Occipital lobe (tissue), 3 donors: ENCODE measurements at places on chromosomes 13 and 19. TPM values are rescaled to one million over a fixed set of nuclear protein-coding genes. Genes with fewer than 3 reads are reported as not detected.

Gene GZMM
- total RNA-seq, result not detected

DNA sequence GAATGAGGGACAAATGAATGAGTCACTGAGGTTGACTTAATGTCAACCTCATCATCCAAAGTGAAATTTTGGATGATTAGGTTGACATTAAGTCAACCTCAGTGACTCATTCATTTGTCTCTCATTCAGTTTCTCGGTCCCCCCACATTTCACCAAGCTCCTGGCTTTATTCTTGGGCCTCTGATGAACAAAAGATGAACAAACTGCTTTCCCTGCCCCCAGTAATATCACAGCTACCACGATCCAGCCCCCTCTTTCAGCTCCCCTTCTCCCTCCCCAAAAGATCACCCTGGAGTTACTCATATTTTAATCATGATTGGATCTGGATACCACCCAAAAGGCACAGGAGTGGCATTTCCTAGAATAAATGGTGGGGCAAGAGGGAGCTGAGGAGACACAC is 10.8 kb downstream of the CEACAM18 start:
- DNase-seq, result no peak

Gene CNOT3
- 4.4 TPM for total RNA-seq

DNA sequence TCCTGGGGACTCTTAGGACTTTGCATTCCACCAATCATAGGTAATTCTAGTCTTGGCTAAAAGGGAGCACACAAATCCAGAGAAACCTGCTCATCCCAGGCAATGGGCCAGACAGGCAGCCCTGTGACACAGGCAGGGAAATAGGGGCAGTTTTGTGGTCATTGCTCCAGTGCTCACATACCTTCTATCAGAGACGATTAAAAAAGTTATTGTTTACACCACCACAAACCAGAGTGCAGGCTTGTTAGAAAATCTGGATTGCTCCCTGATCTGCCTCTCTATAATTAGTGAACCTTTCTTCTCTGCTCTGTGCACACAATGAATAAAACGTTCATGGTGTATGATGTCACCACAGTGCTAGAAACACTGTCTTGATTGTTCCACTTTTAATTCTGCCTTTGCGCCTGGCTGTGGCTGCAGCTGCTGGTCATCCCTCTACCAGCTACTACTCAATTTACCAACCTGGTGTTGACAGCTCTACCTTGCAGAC is 121.6 kb upstream of the SPATA13 start:
- peak; percentile 37 for DNase-seq

Gene ZNF681
- 25.7 TPM for total RNA-seq

Gene RGL3
- not detected for total RNA-seq

DNA sequence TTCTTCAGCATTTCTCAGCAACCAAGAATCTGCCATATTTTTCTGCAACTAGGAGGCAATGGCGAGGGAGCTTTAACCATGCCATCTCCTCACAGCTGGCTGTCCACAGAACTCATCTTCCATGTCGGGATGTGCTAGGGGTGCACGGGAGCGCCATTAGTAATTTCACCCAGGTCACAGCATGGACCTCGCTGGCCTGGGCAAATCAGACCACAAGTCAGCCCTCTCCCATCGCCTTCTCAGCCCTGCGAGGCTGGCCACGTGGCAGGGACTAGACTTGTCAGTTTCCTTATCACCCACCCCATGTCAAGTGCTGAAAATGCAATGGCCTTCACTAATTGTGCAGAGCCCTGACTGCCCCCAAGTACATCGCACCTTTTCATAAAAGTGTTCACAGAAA is 15.7 kb downstream of the COL4A1 start:
- DNase-seq, result no peak

DNA sequence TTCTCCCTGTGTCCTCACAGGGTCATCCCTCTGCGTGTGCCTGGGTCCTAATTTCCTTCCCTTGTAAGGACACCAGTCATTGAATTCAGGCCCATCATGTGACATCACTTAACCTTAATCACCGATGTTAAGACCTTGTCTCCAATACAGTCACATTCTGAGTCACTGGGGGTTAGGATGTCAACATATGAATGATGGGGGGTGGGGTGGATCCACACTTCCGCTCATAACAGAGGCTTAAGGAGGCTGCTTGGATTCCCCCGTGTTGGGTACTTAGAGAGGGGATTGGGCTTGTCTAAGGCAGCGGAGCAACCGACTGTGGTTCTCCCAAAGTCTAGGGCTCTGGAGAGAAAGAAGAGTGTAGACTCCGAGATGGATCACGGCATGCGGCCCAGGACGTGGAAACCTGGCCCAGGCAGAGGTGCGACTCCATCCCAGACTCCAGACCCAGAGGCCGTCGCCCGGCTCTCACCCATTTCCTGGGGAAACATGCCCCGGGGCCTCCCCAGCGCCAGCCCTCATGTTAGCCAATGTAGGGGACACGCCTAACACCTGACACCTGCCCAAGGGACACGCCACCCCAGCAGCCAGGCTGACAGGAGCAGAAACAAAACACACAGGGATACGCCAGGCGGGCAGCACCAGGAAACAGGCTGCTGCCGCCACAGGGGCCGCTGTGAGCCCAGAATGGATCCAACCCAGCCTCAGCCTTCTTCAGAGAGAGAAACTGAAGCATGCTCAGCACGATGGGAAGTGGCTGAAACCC is 17.1 kb upstream of the IGLON5 start:
- DNase-seq, result no peak

- DNase-seq, result no peak
These were observed 14.2 kb downstream of the EFNB2 start for GRCh38 chr13:106521095-106521799.

Gene PRX
- total RNA-seq, result 2.5 TPM
